ENCODE measurements at places on chromosomes 16 and 17.
A peak's percentile ranks its signal among the peaks of the same experiment; 100 is the strongest.

DNA sequence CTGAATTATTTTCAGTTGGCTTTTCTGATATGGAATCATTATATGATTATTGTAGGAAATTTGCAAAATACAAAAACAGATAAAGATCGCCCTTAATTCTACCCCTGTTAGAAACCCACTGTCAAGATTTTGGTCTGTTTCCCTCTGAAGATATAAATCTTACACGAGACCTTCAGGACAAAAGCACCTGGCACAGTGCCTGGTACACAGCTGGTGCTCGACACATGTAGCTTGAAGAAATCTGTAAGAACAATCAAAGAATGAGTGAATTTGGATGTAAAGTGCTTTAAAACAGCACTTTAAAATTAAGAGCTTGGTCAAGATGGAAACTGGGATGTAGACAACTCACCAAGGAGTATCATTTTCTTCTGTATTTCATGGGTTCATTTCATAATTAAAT, 181.1 kb downstream of the C16orf78 start:
- DNase-seq = no peak

DNA sequence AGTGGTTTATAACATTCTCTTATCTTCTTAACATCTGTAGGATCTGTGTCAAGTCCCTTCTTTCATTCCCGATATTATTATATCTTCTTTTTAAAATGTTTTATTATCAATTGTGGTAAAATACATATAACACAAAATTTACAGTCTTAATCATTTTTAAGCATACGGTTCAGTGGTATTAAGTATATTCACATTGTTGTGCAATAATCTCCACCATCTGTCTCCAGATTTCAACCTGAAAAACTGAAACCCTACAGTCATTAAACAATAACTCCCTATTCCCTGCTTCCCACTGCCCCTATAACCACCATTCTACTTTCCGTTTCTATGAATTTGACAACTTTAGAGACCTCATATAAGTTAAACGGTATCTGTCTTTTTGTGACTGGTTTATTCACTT, 45.5 kb downstream of the CEP112 start:
- DNase-seq = no peak

DNA sequence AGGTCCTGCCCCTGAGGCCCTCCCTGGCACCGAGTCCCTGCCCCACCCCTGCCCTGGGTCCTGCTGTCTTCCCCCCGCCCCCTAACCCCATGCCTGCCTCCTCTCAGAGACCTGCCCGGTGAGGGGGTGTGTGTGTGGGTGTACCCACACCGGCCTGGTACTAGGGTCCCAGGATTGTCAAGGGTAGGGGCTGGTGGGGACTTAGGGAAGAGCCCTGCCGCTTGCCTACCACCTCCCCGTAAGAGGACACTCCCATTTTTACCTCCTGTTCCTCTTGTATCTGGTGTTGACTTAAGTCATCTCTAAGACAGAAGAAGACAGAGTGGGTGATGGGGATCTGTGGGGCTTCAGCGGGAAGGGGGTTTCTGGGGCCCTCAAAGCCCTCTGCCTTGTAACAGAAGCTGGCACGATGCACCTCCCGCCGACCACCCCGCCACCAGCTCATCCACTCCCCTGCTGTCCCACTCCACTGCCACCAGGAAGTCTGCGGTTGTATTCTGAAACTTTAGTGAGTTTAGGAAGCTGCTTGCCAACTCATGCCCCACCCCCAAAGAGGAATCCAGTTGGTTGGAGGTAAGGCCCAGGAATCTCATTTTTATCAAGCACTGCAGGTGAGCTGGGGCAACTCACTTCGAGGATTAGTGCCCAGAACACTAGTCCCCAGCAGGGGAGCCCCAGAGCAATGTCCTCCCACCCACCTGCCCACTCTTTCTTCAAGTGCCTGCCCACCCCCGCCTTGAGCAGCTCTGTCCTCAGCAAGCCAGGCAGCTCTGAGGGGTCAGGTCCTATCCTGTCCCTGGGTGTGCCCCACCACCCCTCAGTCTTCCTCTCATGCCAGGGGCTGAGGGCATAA, 5.6 kb downstream of the SPATA32 start:
- DNase-seq = no peak

DNA sequence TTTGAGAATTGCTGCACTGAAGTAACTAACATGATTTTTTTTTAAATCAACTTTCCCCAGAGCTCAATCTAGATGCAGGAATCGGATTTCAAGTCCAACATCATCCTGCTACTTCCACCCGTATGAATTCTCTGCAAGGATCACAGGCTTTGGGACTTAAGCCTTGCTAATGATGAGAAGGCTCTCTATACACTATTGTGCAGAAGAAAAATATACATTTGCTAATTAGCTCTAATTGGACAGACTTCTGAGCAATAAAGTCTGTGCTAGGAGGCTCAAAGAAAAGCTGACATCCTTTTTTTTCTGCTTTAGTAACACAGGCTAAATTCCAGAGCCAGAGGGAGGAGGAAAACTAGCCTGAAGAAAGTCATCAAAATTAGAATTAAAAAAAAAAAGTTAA, 433.6 kb downstream of the PMP22 start:
- no peak for DNase-seq

GRCh38 chr16:66471716-66472393, 44.8 kb downstream of the BEAN1 start:
- no peak for DNase-seq

- DNase-seq = no peak
Measured at GRCh38 chr17:49566668-49567071, 9.0 kb upstream of the NXPH3 start.

GRCh38 chr17:41885733-41886132, 20.5 kb upstream of the KLHL11 start:
- no peak for DNase-seq

DNA sequence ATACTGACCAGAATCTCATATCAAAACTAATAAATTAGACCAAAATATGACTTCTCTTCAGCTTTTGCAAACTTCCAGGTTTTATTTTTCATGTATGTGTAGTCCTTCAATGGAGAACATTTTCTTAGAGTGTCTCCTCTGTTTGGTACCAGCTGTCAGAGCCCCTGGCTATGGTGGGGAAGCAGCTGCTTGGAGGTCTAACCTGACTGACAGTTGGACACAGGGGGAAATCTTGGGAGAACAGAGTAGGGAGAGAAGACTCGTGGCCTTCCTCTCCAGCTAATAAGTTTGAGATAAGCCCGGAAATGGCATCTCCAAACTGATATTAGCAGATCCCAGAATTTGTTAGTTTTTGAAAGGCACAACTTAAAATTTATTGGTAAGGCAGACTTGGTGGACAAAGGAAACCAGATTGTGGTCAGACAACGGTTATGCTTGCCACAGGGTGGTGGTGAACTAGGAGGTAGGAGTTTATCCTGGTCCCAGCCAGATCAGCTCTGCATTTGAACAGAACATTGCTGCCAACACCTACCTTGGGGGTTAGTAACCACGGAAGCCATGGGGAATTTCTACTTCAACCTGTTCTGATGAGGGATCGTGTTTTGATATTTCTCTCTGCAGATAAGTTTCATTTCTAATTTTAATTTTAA, 39.2 kb upstream of the IRX3 start:
- no peak for DNase-seq

DNA sequence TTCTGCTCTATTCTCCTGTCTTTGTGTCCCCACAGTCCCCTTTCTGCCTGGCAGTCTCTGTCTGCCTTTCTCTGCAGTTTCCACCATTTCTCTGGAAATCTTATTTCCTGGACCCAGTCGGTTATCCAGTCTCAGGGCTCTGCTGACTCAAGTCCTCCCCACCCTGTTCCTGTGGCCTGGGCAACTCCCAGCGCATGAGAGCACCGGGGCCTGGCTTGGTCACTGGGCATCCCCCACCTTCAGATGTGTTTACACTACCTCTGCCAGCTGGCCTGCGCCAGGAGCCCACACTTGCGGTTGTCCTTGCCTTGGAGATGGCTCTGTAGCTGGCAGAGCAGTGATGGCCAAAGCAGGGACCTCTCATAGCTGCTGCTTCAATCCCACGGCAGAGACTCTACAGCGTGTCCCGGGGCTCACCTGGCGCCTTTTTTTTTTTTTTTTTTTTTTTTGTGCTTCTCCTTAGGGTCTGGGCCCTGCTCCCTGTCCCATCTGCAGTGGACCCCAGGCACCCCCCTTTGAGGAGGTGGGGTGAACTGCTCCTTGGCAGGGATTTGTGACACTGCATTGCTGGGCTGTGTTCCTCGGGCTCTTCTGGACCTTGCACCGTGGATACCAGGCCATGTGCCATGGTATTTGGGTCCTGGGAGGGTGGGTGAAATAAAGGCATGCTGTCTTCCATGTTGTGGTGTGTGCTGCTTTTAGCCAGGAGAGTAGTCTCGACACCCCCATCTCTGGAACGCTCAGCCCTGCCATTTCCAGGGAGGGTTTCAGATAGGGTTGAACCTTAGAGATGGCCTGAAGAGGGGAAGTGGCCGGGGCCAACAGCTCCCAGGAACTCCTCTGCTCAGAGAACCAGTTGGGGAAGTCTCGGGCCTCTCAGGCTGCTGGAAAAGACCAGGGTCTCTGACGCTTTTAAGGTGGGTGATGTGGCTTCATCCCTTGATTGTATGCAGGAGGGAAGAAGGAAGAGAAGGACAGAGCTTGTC, 17.5 kb downstream of the GUCY2D start:
- DNase-seq = no peak

- DNase-seq = no peak
Measured at GRCh38 chr16:89135166-89135565, 36.4 kb upstream of the CDH15 start.

GRCh38 chr16:84463221-84463620, 41.2 kb downstream of the MEAK7 start:
- DNase-seq = no peak

- no peak for DNase-seq
Measured at GRCh38 chr16:71627731-71628181, 1.8 kb downstream of the MARVELD3 start.

DNA sequence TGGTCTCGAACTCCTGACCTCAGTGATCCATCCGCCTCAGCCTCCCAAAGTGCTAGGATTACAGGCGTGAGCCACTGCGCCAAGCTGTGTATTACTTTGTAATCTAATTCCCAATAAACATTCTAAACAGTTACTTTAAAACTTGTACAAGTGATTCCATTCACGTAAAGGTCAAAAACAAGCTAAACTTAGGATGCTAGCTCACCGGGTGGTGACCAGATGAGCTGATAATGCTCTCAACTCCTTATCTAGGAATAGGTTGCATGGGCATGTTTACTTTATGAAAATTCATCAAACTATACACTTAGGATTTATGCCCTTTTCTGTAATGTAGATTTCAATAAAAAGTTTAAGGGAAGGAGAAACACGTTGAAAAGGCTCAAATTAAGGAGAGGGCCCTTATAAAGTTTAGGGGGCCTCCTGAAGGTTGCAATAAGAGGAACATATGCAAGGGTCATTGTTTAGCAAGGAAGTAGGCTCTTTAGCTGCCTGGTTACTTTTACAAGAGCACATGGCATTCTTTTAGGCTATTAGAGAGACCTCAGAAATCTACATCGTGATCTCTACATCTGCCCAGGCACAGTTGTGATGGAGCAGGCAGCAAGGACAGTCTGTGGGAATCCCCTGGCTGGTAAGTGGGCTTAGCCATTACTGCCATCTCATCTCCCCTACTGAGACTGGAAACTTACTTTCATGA, 13.3 kb downstream of the CDR2 start:
- DNase-seq = no peak

GRCh38 chr17:27218719-27219488, 75.0 kb upstream of the WSB1 start:
- no peak for DNase-seq

DNA sequence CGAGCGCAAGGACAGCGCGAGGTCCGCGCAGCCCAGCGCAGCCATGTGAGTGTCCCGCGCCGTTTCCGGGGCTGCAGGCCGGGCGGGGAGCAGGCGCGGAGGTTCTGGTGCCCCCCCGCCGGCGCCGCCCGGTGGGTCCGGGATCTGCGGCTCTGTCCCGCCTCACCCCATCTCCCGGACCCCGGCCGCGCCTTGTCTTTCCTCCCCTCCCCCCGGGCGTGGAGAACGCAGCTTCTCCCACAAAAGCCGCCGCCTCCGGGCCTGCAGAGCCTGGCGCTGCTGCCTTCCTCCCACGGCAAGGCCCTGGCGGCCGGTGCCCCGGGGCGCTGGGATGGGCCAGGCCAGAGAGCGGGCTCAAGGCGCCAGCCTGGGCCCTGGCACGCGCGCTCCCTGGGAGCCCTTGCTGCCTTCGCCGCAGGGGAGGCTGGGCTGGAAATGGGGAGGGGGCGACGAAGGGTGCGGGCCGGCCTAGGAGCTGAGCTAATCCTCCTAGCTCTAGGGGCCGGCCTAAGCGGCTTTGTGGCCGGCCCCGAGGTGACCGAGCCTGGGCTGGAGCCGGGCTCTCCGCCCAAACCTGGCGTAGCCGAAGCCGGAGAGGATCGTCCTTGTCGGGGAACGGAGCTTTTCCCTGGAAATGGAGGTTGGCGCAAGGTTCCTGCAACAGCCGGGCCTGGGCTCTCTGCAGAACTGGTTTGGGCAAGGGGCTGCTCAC, 397 bp downstream of the RIPOR1 start:
- peak; percentile 28 for DNase-seq

GRCh38 chr17:57366177-57366557, 109.8 kb downstream of the MSI2 start:
- no peak for DNase-seq

- no peak for DNase-seq
Measured at GRCh38 chr17:63785556-63785955, 11.6 kb downstream of the DDX42 start.

DNA sequence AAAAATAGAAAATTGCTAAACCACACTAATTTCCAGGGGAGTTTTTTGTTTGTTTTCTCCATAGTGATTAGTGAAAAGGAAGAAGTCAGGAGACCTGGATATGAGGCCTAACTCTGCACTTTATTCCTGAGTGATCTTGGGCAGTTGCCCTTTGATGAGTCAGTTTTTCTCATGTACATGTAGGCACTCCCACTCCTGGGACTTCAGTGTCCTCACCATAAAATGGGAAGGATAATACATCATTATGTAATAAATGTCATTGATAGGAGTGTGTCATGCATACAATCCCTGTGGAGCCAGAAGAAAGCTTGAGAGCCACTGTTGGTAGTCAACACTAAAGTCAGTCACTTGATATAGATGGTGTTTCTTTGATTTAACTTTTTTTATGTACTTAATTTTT, 32.5 kb downstream of the WIPF2 start:
- DNase-seq = no peak

DNA sequence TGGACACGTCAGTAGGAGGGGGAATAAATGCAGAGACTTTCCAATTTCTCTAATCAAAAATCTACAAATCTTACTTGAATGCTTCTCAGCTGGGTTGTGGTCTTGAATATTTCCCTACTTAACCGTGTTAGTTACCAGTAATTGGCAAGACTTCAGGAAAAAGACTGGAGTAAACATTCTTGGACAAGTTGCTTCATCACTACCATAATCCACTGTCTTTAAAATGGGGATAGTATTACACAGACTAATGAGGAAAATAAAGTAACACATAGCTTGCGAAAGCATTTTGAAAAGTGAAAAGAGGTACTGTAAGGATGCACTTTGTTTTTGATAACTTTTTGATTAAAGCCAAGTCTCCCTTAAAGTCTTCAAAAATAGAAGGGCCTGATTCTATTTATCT, 18.4 kb downstream of the MYH1 start:
- DNase-seq = no peak
